ENCODE measurements at places on chromosomes 1 and 21.

GRCh38 chr1:115428676-115429075, 90.6 kb upstream of the NGF start:
- no peak for DNase-seq

DNA sequence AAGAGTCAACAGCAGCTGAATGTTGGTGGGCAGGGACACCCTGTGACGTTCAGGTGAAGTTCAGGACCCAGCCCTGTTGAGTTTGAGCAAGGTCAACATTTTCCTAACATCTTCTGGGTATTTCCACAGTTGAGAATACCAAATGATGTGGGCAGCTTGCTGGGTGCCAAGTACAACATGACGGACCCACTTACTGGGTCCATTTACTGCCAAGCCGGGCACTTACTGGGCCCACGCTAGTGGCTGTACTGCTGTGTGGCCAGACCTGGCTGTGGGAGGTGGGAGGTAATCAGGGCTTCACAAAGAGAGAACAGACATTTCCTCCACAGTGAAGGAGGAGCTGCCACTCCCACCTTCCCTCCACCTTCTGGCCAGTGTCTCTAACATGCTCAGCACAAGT, 99.2 kb downstream of the PSMG1 start:
- no peak for DNase-seq

DNA sequence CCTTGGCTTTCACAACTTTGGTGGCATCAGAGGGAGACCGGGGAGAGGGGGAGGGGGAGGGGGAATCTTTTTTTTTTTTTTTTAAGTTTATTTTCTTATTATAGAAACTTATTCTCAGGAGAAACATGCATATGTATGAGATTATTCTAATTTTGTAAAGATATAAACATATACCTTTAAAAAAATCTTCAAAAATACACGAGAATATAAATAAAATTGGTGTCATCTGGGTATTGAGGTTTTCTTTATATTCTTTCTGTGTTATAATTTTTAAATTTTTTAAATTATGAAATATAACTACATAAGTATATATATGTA, 18.9 kb upstream of the SNRPE start:
- no peak for DNase-seq

- DNase-seq = no peak
These were observed 72.3 kb upstream of the CAMK1G start for GRCh38 chr1:209511169-209511568.

GRCh38 chr1:206005778-206006180, 2.6 kb upstream of the RAB7B start:
- DNase-seq = no peak

GRCh38 chr1:106268070-106268469, 788.4 kb upstream of the PRMT6 start:
- no peak for DNase-seq

- DNase-seq = no peak
These were observed 164.1 kb downstream of the GALNT2 start for GRCh38 chr1:230230948-230231773.

- peak; percentile 23 for DNase-seq
These were observed 1048.1 kb downstream of the BRINP3 start for GRCh38 chr1:189429610-189430009.

- DNase-seq = no peak
These were observed 23.6 kb downstream of the XCL2 start for GRCh38 chr1:168520052-168520751.

GRCh38 chr1:19942088-19942487, 18.7 kb upstream of the PLA2G2E start:
- no peak for DNase-seq

DNA sequence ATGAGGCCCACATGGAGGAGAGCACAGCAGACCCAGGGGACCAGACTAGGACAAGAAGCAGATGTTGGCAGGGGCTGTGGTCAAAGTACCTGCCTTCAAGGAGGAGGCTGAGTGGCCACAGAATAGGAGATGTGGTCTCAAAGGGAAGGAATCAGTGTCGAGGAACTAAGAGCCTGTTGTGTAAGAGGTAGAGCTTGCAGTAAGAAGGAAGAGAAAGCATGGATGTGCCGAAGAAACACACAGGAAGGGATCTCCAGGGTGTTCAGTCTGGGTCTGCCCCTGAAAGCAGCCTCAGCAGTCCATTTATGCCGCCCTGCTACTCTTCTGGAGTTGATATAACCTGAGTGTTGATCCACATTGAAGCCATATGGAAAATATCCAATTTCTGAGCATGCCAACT, 83.9 kb downstream of the NID1 start:
- no peak for DNase-seq

DNA sequence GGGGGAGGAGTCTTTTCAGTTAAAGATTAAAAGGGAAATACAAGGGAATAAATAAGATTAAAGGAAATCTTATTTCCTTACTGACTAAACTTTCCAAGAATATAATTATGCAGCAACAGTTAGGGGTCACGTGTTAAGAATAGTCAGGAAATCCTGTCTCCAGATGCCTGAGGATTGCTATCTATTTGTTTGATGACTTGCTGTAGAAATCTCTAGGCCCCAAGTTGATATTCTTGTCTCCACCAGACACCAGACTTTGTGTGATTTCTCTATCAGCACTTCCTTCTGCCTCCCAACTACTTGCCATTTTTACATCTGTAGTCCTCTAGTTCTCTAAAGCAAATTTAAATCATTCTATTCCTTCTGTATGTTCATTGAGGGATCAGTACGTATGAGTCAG, 77.5 kb downstream of the RPAP2 start:
- DNase-seq = no peak

GRCh38 chr1:99537886-99538617, 107.9 kb upstream of the PALMD start:
- DNase-seq = no peak

DNA sequence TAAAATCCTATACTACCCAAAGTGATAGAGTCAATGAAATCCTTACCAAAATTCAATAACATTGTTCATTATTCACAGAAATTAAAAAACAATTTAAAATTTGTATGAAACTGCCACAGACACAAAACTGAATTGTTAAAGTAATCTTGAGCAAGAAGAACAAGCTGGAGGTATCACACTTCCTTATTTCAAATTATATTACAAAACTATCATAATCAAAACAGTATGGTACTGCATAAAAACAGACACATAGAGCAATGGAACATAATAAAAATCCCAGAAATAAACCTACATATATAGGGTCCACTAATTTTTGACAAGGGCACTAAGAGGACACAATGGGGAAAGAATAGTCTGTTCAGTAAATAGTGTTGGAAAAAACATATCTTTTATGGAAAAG, 316.2 kb downstream of the PTPRC start:
- no peak for DNase-seq

GRCh38 chr1:34436836-34437235, 260.1 kb downstream of the C1orf94 start:
- no peak for DNase-seq

DNA sequence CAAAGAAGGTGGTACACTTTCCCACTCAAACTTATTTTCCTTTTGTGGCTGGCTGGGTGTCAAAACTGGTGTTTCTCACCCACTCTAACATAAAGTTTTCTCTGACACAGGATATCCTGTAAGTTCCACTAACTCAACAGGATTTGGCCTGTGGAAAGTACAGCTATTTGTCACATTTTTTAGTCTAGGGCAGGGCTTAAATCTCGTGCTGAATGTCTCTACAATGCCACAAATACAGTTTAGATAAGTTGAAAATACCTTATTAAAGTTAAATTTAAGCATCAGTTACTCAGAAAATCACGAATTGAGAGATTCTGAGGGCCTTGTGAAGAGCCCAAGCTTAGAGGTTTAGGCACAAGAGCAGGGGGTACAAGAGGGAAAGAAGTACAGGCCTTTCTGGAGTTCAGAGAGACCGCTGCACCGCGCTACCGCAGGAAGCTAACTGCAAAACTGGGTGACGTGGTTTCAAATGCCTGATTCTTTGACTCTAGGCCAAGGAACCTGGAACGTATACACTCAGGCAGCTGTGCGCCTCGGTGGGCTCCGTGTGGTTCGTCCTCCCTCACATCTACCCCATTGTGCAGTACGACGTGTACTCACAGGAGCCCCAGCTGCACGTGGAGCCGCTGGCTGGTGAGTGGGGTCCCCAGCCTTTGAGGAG, 23.4 kb upstream of the PWP2 start:
- no peak for DNase-seq

DNA sequence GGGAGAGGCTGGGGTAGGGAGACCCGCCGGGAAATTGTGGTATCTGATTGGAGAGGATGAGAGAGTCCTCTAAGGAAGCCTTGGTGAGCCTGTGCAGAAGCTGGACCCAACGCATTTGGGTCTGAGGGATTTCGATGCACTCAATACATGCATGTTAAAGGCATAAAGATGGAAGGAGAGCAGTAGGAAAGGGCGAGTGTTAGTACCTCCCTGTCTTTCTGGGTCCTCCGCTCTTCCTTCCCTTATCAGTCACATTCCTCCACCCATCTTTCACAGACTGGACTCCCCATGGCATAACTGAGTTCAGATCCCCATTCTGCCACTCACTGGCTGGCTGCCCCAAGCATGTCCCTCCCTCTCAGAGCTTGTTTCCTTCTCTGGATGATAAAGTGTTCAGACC, 7.3 kb downstream of the RGS16 start:
- no peak for DNase-seq

- DNase-seq = no peak
These were observed 132.4 kb downstream of the DSCAM start for GRCh38 chr21:40714536-40714935.

DNA sequence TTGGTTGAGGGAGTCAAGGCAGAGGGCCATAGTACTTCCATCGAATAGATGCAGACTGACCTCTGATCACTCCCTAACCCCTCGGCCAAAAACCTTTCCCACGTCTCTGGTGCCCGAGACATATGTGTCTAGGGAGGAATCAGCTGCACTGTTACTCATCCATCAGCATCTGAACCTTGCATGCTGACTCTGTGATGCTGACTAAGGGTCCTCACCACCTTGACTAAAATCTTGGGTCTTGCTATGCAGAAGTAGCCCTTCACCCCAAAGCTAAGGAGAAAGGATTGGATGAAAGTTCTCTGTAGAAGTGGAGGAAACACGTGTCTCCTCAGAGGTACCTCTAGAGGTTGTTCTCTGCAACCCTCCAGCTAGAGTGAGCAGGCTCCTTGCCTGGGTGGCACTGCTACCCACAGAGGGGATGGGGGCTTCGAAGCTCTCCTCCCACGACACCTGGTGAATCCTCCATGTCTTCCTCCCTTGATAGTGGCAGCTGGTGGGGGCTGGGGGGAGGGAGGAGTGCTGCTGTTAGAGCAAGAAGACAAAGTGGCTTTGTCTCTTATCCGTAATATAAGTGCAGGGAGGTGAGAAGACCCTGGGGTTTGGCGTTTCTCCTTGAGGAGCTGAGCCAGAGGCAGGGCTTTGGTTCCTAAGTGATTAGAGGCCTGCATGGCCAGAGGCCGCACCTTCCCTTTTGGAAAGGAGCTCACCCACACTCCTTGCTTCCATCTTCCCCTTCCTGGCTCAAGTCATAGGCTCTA, 45.1 kb downstream of the ATP2B4 start:
- DNase-seq = no peak

DNA sequence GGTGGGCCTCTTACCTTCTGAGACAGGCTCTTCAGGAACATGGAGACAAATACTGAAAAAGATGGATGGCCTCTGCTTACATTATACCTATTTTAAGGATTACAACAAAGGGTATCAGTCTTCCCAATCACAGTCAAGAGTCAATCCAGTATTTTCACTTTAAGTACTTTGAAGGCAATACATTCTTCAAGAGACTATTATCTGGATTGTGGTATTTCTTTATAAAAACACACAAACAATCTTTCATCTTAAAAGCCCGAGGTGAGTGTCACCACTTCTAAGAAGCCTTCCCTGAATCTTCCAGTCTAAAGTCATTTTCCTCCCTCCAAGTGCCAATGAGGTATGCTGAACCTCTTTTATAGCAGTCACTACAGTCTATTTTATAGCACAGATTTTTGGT, 45.3 kb downstream of the WASF2 start:
- DNase-seq = no peak

DNA sequence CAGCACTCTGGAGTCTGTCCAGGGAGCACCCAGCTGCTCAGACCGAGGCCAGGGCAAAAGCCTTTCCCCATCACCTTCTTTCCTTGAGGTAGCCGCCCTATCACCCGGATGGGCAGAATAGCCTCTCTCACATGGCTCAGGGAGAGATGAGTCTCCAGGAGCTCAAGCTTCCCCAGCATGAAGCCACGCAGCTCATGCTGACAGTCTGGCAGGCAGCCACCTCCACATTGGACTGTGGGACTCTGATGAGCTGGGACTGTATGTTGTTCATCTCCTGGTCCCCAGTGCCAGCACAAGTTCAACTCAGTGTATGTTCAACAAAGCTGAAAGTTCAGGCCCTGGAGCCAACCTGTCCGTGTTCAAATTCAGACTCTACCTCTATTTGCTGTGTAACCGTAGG, 75.2 kb upstream of the ZC3H12A start:
- DNase-seq = no peak

- DNase-seq = no peak
These were observed 14.0 kb upstream of the SLC41A1 start for GRCh38 chr1:205826995-205827394.

DNA sequence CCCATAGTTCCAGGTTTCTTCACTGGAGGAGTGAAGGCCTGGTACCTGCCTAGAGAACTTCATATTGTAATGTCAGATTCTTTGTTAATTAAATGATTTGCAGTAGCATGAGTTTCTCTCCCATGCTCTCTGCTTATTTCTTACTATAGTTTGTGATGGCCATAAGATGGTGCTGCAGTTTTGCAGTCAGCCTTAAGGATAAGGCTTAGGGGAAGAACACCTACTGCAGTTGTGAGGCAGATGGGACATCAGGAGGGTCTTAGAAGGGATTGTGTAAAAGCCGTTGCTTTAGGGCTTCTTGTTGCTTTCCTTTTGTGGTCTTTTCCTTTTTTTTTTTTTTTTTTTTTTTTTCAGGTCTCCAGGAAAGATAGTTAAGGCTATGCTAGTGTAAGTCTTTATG, 61.8 kb downstream of the MACF1 start:
- peak; percentile 25 for DNase-seq

DNA sequence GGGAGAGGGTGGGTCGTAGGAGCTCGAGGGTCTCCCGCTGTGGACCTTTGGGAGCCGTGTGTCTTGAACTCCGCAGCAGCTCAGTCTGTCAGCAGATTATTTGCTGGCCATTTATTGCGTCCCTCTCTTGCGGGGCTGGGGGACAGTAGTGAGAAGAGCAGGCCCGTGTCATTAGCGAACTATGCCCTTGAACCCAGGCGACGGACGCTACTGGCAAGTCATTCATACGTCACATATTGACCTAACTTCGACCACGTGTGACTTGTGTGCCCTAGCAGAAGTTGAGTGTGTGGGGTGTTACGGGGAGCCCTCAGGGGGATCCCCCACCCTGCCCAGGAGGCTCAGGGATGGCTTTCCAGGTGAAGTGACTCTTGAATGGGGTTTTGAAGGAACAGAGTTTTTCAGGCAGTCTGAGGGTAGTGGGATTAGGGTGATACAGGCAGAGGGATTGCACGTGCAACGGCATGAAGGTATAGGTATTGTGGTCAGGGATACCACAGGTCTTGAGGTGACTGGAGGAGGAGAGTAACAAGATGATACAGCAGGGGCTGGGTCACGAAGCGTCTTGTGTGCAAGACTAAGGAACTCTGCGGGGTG, 13.0 kb downstream of the RCC1 start:
- peak; percentile 37 for DNase-seq

Data from HuH-7 (cell line).